Naive B cell (primary cell): ENCODE measurements at places on chromosomes 4 and X.

- DNase-seq, result no peak
These were observed at the start of gene ZNF732 for GRCh38 chr4:304969-305680. TSS of gene ZNF732 (minus strand) at chr4:305474. CDS start at chr4:305310, 164 bp downstream.

GRCh38 chr4:22712529-22712928 is 19.8 kb downstream of the GBA3 start:
- DNase-seq, result no peak

GRCh38 chr4:126898815-126899214 is 733.9 kb upstream of the INTU start:
- DNase-seq, result no peak

DNA sequence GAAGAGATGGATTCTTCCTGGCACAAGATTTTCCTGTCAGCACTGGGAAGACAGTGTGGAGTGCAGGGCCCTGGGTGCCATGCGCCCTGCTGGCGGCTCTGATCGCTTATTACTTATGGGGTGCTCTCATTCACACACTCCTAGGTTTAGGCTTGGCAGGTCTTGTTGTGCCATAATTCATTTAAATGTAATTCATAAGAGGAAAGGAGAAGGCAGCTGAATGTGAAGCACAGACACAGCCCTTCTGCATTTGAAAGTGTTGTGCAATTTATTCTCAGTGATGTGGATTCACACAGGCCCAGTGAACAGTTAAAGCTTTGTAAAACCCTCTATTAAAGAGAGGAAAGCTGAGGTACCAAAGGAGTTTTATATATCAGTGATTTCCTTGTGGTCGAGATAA is 249.7 kb downstream of the C4orf33 start:
- no peak for DNase-seq

- DNase-seq, result no peak
These were observed 113.8 kb upstream of the ARSJ start for GRCh38 chr4:114093221-114093715.

DNA sequence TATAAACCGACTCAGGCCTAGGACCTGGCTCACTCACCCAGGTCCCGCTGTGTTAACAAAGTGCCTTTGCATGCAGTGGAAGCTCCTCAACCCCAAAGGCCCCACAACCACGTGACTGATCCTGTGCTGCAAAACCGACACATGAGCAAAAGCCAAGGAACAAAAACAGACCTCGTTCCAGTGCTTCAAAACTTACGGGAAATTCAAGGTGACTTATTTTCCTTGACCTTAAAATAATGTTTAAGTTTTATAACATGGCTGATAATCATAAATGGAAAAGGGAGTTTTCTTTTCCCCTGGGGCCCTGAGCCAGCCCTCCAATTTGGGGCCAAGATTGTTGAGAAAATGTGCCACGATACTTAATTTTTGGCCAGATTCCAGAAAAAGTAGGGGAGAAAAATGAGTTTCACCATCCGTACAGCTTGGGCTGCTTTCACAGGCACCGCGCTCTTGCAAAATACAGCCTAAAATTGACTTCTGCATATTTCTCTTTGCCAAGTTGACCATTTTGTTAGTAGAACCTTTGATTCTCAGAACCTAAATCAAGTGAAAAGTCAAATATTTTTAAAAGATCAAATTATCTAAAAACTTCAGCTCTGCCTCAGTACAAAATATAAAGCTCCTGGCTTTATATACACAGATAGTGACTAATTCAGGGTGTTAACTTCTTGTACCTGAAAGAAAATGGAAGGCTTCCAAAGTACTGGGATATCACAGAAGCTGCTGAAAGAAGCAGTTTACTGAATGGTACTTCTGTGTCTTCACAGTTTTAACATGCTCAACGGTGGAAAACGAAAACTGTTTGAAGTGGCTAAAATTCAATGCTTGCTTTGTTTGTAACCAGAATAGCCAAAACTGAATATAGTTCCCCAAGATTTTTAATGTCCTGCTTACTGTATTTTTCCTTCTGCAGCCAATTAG is 93.8 kb downstream of the APBB2 start:
- DNase-seq, result no peak

DNA sequence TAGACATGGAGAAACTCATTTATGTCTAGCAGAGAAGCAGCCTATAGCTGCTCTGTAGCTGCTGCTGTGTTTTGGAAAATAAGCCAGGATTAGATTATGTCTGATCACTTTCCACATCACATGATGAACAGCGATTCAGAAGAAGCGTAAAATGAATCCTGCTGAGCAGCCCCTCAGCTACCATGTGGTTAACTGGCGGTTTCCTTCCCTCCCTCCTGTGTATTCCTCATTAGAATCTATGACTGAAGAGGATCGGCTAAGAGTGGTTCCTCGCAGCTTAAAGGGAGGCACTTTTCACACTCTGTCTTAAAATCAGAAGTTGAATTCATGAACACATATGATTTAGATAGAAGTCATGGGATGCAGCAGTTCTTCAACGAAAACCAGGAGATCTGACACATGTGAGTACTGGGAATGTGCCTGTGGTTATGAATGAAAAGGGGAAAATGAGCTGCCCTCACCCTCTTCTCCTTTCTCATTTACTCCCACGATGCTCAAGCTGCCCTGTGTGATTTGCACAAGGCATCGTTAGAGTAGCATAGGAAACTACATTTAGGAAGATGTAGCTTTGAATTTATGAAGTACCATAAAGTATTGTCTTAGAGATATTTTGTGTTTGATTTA is at the start of gene PPEF1:
PPEF1 (plus strand) TSS at position 220 of the 624 bp plus-strand sequence; CDS start at position 356, 136 bp downstream.
- no peak for DNase-seq

DNA sequence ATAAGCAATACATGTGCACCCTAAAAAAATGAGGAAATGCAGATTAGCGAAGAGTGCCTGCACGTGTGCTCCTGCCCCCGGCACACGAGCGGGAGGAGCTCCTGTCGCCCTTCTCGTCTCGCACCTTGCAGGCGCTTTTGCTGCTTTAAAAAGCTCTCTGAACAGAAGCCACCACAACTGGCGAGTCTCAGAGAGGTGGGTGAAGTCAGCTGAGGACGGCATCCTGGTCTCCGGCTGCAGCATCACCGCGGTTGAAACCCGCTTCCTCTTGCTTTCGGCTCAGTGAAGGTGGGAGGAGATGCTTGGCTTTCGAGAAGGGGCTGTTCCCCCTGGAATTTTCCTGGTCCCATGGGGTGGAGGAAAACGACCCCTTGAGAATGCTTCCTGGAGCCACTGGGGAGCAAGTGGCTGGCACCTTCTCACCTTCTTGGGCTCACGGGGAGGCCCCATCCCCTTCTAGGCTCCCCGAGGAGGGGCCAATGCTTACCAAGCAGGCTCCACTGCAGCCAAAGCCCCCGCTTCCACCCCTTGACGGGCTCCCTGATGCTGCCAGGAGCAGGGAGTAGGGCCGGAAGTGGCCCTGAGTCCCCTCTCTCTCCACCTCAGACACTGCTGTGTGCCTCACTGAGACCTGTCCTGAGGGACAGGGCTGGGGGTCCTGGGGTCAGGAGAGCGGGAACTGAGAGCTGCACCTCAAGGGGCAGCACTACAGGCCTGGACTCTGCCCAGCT is 29.2 kb upstream of the MXD4 start:
- DNase-seq, result peak; percentile 69

DNA sequence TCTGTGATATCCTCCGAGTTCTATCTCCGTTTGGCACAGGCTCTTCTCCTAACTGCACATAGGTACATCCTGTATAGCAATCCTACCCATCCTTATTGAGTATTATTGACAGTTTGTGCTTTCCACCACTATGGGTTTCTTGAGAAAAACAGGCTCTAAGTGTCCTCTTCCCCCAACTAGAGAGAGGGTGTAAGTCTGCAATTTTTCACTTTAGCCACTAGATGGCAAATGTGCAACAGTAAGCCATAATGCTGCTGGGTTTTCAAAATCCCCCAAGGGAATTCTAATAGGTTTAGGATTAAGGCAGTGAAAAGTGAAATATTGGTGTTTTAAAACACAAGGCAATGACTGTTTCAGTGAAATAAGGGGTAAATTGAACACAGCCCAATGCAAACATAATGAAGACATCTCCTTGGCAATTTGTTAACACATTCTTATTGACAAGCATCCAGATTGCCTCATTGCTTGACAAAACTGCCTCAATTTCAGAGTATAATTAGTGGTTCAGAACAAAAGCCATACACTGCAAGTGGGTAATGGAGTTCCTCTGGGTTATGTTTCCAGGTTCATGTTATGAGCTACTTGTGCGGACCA is 239.0 kb upstream of the HTR2C start:
- no peak for DNase-seq

- no peak for DNase-seq
These were observed 31.8 kb upstream of the CENPU start for GRCh38 chr4:184765473-184766340.

- no peak for DNase-seq
These were observed 43.6 kb downstream of the TMEM131L start for GRCh38 chr4:153509724-153510123.

DNA sequence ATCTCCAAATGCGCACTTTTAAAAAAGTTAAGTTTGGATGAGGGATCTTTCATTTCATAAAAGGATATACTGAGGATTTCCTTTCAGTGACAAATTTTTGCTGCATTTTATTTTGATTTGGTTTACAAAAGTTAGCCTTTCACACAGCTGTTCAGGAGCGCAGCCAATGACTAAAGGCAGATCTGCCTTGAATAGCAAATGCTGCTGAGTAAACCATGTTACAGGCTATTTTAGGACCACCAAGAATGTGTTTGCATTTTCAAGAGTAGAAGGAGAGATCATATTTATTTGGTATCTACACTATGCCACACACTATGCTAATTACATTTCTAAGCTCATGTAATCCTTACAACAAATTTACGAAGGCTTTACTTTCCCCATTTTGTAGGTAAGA is 92.1 kb downstream of the MAMLD1 start:
- DNase-seq, result no peak

DNA sequence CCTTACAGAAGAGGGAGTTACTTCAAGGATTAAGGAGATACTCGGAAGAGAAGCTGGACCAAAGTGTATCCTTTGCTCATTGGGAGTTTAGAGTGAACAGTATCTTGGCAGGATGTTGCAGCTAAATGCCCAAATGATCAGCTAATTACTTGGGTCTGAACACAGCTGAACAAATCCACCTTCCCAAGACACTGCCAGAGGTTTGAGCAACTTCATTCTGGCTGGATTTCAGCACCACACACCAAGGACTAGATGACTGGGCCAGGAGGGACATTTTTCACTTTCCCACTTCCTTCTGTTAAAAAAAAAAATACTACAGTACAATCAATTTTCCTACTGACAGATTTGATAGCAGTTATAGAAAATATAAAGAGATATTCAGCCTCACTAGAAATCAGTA is 324.6 kb downstream of the MID1IP1 start:
- no peak for DNase-seq

DNA sequence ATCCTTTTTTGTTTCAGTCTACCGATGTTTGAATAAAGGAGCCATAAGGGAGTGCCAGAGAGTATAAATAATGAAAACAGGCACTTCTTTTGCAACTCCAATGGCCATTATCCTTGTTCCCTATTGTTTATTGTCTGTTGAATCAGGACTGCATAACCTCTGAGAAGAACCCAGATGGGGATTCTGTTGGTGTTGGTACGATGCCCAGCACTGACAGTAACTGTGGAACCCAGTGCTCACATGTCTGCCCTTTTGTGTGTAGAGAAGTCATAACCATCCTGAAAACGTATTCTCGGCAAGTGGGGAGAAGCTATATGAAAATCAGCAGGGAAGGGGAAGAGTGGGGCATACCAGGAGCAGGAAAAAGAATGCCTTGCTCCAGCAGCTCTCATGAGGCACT is 195.1 kb upstream of the EDNRA start:
- DNase-seq, result no peak

DNA sequence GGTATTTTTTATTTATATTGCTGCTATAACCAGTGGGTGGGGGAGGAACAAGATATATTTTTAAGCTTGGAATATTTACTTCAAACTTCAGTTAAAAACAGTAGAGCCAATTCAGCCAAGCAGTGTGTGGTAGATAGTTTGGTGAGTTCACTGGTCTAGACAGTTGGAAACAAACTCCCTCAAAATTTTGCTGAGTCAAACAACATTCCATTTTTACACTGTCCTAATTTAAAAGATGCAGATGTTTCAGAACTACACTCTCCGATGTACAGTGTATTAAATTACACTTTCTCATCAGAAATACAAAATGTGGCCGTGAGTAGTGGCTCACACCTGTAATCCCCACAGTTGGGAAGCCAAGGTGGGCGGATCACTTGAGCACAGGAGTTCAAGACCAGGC is 23.3 kb downstream of the PRKX start:
- no peak for DNase-seq

- no peak for DNase-seq
These were observed 22.9 kb downstream of the KCTD8 start for GRCh38 chr4:44425614-44426208.

GRCh38 chr4:186685767-186686183 is 37.9 kb downstream of the FAT1 start:
- DNase-seq, result no peak

DNA sequence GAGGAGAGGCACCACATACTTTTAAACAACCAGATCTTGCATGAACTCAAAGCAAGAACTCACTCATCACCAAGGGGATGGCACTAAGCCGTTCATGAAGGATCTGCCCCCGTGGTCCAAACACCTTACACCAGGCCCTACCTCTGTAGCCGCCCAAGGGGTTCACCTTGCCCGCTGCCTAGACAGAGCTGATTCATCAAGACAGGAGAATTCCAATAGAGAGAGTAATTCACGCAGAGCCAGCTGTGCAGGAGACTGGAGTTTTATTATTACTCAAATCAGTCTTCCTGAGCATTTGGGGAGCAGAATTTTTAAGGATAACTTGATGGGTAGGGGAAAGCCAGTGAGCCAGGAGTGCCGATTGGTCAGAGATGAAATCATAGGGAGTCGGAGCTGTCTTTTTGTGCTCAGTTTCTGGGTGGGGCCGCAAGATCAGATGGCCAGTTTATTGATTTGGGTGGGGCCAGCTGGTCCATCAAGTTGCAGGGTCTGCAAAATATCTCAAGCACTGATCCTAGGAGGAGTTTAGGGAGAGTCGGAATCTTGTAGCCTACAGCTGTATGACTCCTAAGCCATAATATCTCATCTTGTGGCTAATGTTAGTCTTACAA is 364.7 kb downstream of the PCDH7 start:
- DNase-seq, result no peak

DNA sequence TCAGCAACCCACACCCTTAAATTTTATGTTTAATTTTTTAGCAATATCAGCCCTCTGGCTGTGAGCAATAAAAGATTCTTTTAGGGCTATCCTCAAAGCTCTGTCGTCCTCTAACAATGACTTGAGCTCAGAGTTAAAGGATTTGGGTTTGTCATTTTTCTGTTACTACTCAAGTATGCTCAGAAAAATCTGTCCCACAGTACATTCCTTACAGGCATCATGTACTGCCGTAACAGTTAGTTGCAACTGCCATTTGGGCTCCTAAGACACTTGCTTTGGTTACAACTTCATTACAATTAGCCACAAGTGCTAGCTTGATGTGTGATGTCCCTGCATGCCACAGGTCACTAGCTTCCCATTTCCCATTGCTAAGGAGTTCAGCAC is 33.2 kb downstream of the COQ2 start:
- no peak for DNase-seq

DNA sequence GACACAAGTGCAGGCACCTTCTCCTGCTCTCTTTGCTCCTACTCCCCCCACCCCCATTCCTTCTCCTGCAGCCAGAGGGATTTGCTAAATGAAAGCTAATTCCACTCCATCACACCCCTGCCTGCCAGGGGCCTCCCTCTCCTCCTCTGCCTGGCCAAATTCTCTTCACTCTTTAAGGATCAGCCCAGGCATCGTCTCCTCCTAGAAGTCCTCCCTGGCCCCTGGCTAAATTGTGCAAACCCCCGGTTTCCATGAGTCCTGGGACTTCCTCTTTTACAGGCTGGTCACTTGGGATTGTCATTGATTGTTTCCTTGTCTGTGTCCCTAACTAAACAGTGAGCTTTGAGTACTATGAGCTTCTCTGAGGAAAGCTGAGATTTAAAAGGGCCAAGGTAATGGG is 8.7 kb upstream of the ABLIM2 start:
- DNase-seq, result no peak

- DNase-seq, result no peak
These were observed 85.0 kb upstream of the MYOZ2 start for GRCh38 chr4:119050527-119051090.
